ENCODE measurements at places on chromosomes 3 and 15.

DNA sequence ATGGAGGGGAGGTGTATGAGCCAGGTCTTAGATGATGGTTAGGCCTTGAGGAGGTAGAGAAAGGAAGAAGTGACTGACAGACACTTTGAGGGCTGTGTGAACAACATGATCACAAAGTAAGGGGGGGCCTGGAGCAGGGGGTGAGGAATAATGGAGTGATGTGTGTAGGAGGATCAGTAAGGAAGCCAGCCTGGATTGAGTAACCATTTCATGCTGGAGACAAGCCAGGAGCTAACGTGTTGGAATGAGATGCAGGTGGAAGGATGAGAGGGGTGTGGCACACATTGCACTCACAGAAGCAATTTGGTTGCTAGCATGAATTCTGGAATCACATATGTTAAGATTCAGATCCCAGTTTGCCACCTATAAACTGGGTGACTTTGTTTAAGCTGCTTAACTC lies 65.5 kb downstream of the BBX start:
- DNase-seq = no peak

DNA sequence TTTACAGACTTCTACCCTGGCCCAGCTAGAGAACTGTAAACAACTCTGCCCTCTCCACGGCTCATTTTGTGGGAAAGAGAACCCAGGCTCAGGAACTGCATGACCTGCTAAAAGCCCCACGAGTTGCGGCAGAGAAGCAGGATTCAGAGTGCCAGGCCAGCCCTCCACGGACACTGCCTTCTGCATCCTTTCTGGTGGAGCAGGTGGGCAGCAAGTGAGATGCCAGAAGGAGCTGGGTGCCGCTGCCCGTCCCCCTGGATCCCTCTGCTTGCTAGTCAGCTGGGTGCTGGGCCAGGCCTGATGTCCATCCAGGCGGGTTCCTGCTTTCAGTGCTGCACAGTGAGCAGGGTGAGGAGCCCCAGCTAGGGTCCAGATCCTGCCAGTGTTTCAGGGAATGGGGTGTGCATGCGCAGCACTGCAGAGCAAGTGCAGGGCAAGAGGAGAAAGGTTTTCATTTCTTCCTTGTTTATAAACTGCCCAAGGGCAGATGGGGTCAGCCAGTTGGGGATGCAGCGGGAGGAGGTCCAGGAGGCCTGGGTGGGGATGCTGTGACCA lies 5.2 kb upstream of the RAB43 start:
- no peak for DNase-seq

DNA sequence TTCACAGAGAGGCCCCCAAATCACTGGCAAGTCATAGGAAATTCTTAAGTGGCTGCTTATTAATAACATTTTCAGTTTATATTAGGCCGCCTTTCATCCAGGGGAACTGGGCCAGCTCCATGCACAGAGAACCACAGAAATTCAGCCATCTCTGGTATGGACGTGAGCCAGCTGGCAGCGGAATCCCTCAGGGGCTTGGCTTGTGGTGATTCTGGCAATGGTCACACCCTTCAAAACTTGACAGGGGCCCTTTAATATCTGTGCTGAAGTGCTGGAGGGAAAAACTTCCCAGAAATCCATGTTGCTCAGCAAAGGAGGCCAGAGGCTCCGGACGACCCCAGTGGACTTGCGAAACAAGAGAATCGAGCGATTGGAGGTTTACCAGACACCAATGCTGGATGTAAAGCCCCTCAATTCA lies 11.3 kb downstream of the PRICKLE2 start:
- DNase-seq = no peak

- DNase-seq = peak; percentile 75
Measured at GRCh38 chr3:58568572-58569286, 8.5 kb downstream of the FAM107A start.

GRCh38 chr3:184299488-184300377 lies 692 bp downstream of the PSMD2 start:
- no peak for DNase-seq

GRCh38 chr3:189883113-189883753 lies 237.5 kb downstream of the P3H2 start:
- DNase-seq = no peak

DNA sequence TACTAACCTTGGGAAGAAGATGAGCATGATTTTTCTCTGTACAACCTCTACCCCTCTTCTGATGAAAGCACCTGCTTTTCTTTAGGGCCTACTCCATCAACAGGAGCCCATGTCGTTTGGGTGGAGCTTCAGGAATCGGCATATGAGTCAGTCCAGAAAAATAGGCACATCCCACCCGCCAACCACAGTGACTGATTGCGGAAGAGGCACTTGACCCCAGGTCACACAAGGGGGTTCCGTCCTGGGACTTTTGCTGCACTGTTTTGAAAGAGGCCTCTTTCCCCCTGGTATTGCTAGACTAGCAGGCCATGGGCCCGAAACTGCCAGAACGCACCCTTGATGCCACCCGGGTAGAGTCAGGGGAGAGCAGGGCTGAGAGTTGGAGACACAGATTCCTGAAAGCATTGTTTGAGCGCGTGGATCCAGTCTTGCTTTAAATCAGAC lies 19.3 kb upstream of the NRROS start:
- DNase-seq = peak; percentile 45

DNA sequence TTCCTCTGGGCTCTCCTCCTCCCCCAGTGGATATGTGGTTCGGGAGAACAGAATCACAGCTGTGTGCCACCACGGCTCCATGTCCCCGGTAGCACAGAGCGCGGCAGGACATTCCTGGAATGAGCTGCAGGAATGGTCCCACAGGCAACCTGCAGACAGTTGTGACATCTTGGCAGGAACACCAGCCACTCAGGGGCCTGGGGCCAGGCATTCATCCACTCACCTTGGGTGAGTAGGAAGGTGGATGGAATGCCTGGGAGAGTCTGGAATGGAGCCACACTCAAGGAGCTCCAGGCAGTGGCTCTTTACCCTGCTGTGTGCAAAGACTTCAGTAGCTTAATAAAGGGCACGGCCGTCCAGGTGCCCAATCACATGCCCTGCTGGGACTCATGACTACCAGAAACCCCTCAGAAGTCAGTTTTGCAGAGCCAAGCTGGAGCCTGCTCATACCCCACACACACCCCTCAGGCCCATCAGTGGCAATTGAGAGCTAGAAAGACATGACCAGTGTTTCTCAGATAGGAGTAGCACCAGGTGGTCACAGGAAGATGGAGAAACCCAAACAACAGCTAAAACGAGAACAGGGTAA lies 117.3 kb upstream of the PRR20G start:
- DNase-seq = no peak

- DNase-seq = no peak
Measured at GRCh38 chr15:25408929-25409328, 29.9 kb downstream of the UBE3A start.

GRCh38 chr3:69869643-69870042 lies 129.9 kb upstream of the SAMMSON start:
- DNase-seq = no peak

DNA sequence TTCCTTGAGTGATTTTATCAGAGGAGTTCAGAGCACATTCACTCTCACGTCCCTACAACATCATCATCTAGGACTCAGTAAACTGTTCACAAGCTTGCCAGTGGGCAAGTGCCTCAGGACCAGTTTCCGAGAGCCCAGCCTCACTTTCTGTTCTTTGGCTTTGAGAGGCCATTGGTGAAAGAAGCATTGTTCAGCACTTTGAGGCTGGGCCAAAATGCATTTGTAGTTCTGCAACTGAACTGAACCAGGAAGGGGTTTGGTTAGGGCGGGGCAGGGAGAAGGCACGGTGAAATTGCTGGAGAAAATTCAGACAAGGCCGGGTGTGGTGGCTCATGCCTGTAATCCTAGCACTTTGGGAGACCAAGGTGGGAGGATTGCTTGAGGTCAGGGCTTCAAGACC lies 222.1 kb upstream of the CHRM5 start:
- no peak for DNase-seq

DNA sequence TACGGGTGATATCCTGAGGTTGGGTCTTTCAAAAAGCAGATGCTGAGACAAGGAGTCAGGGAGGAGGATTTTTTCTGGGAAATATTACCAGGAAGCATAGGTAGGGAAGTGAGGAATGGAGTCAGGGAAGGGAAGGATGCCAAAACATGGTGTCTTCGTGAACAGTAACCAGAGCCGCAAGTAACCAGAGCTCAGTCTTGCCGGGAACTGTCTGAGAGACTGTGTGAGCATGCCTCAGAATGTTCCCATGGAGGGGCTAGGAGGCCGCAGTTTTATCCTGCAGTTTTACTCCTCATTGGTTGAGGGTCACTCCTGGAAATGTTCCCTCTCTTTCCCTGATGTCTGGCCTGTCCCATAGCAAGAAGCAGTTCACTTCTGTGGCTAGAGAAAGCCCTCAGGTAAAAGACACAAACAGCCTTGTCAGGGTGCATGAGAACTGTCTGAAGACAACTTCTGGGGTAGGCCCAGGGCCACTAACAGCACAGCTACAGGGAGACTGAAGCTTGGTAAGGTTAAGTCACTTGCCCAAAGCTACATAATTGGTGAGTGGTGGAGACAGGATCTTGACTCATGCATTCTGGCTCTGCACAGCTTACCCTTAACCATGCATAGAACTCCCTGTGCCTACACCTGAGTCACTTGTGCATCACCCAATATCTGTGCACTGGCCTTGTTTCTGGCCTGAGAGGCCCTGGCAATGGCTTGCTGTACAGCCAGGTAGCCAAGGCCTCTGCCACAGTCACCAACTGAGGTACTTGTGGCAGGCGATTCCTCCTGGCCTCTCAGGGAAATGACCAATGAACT lies 76.3 kb upstream of the FRMD4B start:
- no peak for DNase-seq

DNA sequence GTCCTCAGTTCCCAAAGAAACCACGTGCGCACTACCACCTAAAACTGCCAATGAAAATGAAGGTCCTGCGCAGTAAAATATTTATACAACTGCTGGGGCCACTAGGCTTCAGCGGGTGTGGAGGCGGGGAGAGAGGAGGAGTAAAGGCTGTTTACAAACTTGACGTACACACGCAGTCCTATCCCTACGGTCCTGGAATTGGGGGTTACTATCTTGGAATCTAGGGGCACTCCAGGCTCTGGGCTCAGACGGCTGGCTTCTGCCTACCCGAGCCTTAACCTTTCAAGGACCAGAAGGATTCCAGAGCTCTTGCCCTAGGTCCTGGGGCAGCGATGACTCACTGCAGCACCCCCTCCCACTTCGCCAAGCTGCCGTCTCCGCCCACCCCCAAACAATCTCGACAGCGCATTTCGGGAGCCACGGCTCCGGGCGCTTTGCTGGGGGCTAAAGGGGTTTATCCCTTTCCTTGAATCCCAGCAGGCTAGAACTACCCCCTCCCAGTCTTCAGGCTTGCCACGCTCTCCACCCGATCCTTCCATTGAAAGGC lies 3.0 kb downstream of the ADAMTS9 start:
- DNase-seq = no peak

DNA sequence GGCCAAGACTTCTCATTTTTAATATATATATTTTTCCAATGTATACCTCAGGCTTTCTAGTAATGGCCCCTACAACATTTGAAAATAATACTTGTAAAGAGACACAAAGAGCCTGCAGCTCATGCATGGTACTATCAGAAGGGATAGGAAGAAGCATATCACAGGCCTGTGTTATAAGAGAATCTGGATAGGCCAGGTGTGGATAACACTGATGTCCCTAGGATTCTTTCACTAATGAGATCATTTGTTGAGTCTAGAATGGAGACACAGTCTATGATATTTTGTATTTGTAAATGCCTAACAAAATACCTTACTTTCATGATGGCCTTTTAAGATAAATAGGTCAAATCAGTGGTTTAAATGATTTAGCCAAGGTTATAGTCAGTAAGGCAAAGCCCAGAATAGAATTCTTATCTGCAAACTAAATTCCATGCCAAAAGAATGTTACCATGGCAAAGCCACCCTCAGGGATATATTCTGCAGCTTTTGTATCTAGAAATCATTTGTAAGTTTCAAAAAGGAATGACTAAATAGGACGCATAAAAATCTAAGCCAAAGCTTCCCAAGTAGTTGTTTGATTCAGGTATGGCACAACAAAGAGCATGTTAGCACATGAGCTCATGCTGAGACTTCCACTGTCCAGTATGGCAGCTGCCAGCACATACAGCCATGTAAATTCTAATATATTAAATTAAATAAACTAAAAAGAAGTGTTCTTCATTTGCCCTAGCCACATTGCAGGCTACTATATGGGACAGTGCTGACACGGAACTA lies 10.0 kb downstream of the DCP1A start:
- DNase-seq = no peak

GRCh38 chr15:41828807-41829141 lies 882 bp downstream of the JMJD7 start:
- no peak for DNase-seq

GRCh38 chr3:140914384-140914945 lies 27.2 kb upstream of the SLC25A36 start:
- no peak for DNase-seq

- no peak for DNase-seq
Measured at GRCh38 chr3:157427901-157428300, 8.7 kb upstream of the PTX3 start.

GRCh38 chr3:55541456-55541855 lies 54.4 kb upstream of the WNT5A start:
- no peak for DNase-seq

GRCh38 chr15:58298879-58299850 lies 132.6 kb upstream of the LIPC start:
- no peak for DNase-seq
